Naive thymus-derived CD8-positive, alpha-beta T cell (primary cell): ENCODE measurements at places on chromosomes 16 and 17. TPM values are rescaled to one million over a fixed set of nuclear protein-coding genes. Genes with fewer than 3 reads are reported as not detected.

GRCh38 chr16:1916640-1916990 is 1.6 kb downstream of the HS3ST6 start:
- DNase-seq = no peak

DNA sequence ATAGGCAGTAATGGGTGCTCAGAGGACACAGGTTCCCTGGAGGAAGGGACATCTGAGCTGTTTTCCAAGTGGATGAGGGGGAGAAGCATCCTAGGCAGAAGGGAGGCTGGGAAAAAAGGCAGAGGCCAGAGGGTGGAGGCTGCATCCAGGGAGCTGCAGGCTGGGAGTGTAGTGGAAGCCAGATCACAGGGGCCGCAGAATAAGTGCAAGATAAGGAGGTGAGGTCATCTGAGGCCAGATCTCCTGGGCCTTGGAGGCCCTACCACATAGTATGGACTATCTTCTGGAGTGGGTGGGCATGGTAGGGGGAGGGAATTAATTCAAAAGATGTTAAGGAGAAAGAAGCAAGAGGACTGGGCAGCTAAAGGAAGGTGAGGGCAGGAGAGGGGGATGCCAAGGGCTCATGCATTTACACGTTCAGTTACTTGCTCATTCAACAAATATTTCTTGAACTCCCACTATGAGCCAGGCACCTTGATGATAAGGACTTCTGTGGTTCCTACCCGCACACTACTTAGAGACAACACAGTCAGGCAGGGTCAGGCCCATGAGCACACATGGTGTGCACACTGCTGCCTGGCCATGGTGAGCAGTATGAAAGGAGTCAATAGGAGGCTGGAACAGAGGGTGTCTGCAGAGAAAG is 2.4 kb upstream of the RIPOR1 start:
- DNase-seq = no peak

DNA sequence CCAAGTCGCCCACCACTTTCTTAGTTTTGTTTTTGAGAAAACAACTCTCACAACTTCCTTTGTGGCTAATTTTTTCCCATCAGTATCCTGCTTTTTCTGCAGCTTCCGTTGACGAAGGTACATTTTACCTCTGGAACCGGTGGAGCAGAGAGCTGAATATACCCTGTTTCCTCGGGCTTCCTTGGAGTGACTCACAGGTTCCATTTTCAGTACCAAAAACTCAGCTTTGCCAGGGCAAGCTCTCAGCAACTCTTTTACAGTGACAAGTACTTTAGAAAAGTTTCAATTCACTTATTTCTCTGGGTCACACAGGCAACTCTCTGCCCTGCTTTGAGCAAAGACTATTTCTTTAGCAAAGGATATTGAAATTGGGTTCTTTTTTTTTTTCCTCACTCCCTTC is 318.9 kb downstream of the SNX29 start:
- no peak for DNase-seq

- DNase-seq = no peak
These were observed 1.5 kb upstream of the GPRC5C start for GRCh38 chr17:74430385-74430705.

GRCh38 chr16:11306381-11306780 is 25.3 kb upstream of the PRM1 start:
- no peak for DNase-seq

DNA sequence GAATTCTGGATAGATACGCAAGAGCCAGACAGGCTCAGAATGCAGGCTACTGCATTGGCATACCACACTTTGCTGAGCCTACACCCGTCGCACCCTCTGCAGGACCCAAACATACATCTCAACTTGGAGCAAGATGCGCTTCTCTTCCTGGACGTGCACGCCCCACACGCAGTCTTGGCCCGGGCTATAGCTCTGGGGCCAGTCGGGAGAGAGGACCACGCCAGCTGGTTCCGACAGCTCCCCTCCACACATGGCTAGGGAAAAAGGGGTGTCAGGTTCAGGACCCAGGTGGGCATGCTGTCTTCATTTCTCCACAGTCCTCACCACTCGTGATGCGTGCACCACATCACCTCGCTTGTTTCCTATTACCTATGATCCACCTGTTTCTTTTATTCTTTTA is 15.1 kb upstream of the CDIPT start:
- DNase-seq = no peak

- no peak for DNase-seq
These were observed 7.3 kb downstream of the NT5C start for GRCh38 chr17:75124041-75124818.

- no peak for DNase-seq
These were observed 269.7 kb downstream of the CA10 start for GRCh38 chr17:51888816-51889215.

The HSD11B2 gene
- polyA plus RNA-seq = not detected

The IRX6 gene
- polyA plus RNA-seq = not detected

The TMEM88 gene
- not detected for polyA plus RNA-seq

The KRTAP3-2 gene
- polyA plus RNA-seq = not detected
